ENCODE measurements at places on chromosomes 2 and 18. TPM values are rescaled to one million over a fixed set of nuclear protein-coding genes. Genes with fewer than 3 reads are reported as not detected.
A peak's percentile ranks its signal among the peaks of the same experiment; 100 is the strongest.

DNA sequence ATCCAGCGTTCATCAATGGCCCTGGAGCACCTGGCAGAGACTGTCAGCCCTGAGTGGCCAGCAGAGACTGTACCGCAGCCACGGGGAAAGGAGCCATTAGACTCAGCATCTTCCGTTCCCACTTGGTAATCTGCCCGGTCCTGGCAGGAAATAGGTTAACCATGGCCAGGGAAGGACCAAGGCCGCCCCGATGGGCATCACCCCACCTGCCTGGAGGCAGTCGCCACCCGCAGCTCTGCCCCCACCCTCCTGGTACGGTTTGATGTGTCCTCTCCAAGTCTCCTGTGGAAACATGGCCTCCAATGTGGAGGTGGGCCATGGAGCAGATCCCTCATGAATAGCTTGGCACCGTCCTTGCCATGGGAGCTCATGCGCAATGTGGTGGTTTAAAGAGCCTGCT is 75.3 kb downstream of the RTP5 start:
- DNase-seq, result peak; percentile 19

DNA sequence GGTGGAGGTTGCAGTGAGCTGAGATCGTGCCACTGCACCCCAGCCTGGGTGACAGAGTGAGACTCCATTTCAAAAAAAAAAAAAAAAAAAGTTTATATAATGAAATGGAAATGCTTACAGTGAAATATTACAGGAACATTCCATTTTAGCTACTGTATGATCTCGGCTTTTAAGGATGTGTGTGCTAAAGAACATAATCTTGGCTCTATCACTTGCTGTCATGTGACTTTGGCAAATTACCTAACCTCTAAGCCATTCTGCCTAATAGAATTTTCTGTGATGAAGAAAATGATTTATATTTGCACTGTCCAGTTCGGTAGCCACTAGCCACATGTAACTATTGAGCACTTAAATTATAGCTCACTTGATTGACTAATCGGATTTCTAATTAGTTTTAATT is 36.3 kb downstream of the SMAD4 start:
- DNase-seq, result no peak

- no peak for DNase-seq
Observed at GRCh38 chr2:122859260-122859659, 1103.8 kb downstream of the TSN start.

- no peak for DNase-seq
Observed at GRCh38 chr18:5974696-5975095, 79.4 kb upstream of the TMEM200C start.

GRCh38 chr2:145235312-145235711 is 715.4 kb upstream of the ZEB2 start:
- DNase-seq, result no peak

GRCh38 chr18:74632856-74633255 is 35.2 kb downstream of the ZNF407 start:
- no peak for DNase-seq

- DNase-seq, result no peak
Observed at GRCh38 chr2:16055848-16056580, 115.7 kb downstream of the MYCN start.

DNA sequence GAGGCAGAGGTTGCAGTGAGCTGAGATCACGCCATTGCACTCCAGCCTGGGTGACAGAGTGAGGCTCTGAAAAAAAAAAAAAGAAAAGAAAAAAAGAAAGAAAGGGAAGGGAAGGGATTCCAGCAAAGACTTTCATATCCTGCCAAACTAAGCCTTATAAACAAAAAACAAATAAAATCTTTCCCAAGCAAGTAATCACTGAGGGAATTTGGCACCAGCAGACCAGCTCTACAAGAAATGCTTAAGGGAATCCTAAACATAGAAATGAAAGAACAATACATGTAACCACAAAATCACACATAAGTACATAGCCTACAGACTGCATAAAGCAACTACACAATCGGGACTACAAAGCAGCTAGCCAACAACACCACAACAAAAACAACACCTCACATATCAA is 79.1 kb downstream of the TRABD2A start:
- DNase-seq, result no peak

GRCh38 chr2:167258712-167259111 is 370.4 kb downstream of the XIRP2 start:
- no peak for DNase-seq

DNA sequence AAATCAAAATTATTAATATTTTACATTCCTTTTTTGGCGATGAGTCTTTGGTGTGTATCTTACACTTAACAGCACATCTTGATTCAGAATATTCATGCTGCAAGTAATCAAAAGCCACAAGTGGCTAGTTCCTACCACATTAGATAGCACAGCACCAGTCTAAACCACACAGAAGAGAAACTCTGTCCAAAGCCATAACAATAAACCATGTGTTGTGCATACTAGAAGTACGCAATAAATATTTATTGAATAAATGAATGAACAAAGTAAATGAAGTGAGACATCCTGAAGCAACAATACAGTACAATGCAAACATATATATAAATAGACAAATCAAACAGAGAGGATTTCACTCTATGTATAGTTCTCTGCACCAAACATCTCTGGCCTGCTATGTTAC is 287.3 kb downstream of the EXOC6B start:
- no peak for DNase-seq

GRCh38 chr2:26706616-26707473 is 14.3 kb downstream of the KCNK3 start:
- no peak for DNase-seq

DNA sequence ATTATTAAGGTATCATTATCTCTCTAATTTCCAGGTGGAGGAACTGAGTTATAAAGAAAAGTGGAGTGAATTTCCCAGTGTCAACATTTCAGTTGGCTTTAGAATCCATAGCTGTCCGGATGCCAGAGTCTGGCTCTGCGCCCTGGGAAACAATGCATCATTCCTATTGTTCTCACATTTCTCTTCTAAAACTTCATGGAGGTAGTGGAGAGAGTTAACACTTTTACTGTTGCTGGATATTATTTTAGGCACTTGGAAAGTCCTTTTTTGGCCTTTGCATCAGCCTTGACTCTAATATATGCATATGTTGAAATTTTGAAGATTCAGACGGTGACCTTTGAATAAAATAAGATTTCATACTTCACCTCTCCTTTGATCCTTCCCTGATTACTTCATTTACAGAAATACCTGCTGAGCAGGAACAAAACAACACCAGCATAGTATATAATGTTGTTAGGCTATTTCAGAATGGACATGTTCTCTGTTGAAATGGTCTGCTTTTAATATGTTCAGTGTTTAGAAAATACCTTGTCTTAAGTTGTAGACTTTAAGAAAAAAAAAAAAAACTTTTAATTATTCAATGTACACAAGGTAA is 148.8 kb downstream of the EPHA4 start:
- DNase-seq, result no peak

The MRPL44 gene
- total RNA-seq, result 36.3 TPM

The CPS1 gene
- 285 TPM for total RNA-seq

The UGT1A4 gene
- 7.5 TPM for total RNA-seq

The SLC8A1 gene
- 41.7 TPM for total RNA-seq

The SERPINB13 gene
- not detected for total RNA-seq

Data from Peyer's patch (tissue), 4 donors.